ENCODE measurements at places on chromosomes 4 and X.

DNA sequence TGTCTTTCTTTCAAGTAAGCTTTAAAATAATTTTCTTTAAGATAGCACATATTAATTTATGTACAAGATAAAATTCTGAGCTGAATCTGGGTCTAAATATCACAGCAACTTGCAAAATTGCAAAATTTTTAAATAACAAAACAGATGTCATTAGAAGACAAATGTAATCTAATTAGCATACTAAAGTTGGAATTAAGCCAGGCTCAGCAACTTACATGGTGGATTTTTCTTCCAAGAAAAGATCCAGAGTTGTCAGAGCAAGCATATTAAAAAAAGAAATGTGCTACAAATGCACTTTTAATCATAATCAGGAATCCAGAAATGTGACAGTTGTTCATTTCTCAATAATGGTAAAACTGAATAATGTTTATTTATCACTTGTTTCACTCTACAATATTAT is 906.9 kb upstream of the INTU start:
- DNase-seq: no peak

DNA sequence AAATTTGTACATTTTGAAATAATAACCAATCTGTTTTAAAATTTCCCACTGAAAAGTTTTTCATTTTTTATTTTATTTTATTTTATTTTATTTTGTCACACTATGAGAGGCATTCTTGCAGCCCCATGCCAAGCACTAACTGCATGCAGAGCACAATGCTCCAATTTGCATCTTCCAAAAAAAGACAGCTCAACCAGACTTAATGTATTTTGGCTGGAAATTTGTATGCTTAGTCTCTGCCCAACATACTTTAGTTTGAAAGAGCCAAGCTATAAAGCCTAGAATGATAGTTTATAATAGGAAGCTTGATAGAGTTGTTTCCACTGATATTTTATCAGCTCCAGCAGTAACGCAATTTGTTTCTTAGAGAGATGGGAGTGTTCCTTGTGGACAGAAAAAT is 235.5 kb downstream of the GALNTL6 start:
- no peak for DNase-seq

- no peak for DNase-seq
Observed at GRCh38 chr4:25827897-25828296, 34.9 kb downstream of the SEL1L3 start.

- DNase-seq: no peak
Observed at GRCh38 chr4:84606645-84607044, 23.7 kb downstream of the CDS1 start.

DNA sequence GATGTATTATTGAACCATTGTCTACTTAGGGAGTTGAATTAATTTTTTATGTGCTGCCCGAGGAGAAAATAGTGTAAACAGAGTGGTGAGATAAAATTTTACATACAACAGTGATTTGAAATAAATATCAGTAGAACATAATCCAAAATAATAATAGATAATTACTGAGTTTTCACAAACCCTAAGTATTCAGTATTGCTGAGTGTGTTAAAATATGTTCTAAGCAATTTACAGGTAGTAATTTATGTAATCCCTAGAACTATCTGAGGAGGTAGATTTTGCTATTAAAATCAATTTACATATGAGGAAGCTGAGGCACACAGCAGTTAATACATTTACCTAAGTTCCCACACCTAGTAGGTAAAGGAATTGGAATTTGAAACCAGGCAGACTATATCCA is 134.7 kb upstream of the FAT1 start:
- DNase-seq: no peak

- no peak for DNase-seq
Observed at GRCh38 chr4:25884031-25884782, 21.4 kb upstream of the SEL1L3 start.

All from left ventricle myocardium inferior (tissue), 1 donor.